ENCODE measurements at places on chromosomes 12 and 14.
A peak's percentile ranks its signal among the peaks of the same experiment; 100 is the strongest.

- no peak for DNase-seq
Measured at GRCh38 chr12:90085494-90086274, 377.0 kb upstream of the ATP2B1 start.

DNA sequence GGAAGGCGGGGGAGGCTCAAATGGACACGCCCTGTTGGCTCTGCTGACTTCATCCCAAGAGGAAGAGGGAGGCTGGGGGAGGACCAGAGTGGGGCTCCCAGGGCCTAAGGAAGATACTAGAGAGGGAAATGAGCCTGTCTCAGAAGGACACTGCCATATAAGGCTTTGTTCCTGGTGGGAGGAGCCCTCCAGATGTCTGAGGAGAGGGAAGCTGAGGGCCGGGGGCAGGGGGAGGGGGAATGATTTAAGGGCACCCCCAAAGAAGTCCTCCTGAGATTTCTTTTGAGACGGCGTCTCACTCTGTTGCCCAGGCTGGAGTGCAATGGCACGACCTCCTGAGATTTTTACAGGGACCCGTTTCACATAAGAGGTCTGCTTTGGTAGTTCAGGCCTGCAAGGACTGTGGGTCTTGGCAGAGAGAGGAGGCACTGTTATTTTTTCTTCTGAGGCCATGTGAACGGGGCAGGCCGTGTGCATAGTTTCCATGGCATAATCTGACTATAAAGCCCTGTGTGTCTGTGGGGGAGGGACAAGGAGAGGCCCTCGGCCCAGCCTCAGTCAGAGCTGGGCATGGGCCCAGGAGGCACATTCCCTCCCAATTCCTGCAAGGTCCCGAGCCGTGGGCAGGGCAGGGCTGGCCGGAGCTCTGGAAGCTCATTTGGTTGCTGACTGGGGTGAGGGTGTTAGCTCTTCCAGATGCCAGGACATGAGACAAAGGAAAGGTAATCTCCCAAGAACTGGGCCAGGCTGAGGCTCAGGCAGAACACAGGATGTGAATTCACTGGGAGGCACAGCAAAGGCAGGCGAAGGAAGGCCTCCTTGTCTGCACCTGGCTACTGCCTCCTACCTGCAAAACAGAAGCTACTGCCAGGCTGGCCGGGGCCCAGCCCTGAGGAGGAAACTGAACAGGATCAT is 22.2 kb upstream of the PLEKHG3 start:
- DNase-seq, result peak; percentile 46

GRCh38 chr14:23103581-23103980 is 1.2 kb downstream of the CIROP start:
- DNase-seq, result no peak

- no peak for DNase-seq
Measured at GRCh38 chr12:95227818-95228356, 10.3 kb downstream of the VEZT start.

GRCh38 chr12:15996254-15996653 is 85.1 kb downstream of the DERA start:
- no peak for DNase-seq

DNA sequence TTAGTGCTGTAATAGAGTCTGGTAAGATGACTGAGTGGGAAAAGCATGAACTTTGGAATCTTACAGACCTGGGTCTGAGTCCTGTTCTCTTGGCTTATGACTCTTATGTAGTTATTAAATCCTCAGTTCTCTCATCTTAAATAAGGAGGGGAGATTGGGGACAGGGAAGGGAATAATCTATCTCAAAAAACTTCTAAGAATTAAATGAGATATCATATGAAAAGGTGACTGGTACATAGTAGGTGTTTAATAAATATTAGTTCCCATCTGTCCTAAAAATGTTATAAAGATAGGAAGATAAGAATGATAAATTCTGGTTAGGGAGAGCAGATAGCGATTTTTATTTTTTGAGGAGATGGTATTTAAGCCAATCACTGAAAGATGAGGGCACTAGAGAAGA is 119.1 kb downstream of the INSM2 start:
- DNase-seq, result no peak
